ENCODE measurements at places on chromosomes 1 and 21.

GRCh38 chr21:36400719-36401118, 15.5 kb downstream of the CHAF1B start:
- DNase-seq, result no peak

GRCh38 chr1:202861420-202862132, 27.4 kb downstream of the RABIF start:
- peak; percentile 84 for DNase-seq

- no peak for DNase-seq
Measured at GRCh38 chr21:15560383-15561056, 169.3 kb upstream of the USP25 start.

GRCh38 chr21:33117101-33117888, 47.4 kb downstream of the OLIG1 start:
- DNase-seq, result no peak

- DNase-seq, result no peak
Measured at GRCh38 chr21:31140676-31141075, 102.4 kb upstream of the KRTAP19-8 start.

- no peak for DNase-seq
Measured at GRCh38 chr1:59076612-59077011, 220.3 kb upstream of the FGGY start.

GRCh38 chr1:54543729-54544496, 4.1 kb upstream of the ACOT11 start:
- DNase-seq, result no peak

- peak; percentile 84 for DNase-seq
Measured at GRCh38 chr1:27341525-27342252, at the start of gene SYTL1. Gene SYTL1, plus strand, starts transcription at chr1:27342022. Its CDS starts 3,313 bp downstream, at chr1:27345335.

GRCh38 chr1:238384381-238384780, 493.7 kb upstream of the ZP4 start:
- DNase-seq, result no peak

DNA sequence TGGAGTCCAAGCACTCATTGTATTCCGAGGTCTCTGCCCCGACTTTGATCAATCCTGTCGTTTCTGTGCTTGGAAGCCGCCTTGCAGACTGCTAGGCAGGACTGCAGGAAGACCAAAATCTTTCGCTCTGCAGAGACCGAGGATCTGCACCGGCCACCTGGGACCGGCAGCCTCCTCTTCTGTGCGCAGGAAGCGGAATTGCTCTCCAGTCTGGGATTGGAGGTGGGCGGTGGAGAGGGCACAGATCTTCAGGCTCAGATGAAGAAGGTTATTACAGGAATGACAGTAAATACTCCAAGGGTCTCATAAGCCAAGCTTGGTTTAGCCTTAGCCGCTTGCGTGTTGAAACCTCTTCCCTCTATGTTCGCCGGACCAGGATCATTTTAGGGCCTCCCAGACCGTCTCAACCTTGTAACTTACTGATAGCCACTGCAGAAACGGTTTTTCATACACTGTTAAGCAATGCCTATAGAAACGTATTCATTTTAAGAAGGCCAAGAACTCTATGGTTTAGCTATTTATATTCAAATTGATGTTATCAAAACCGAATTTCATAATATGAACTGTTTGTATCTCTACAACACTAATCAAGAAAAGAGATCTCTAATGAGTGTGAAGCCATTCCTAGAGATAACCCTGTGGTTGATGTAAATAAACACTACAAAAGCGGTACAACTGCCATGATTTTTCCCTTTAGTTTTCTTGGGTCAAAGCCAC, 1.1 kb downstream of the MIA3 start:
- peak; percentile 25 for DNase-seq

GRCh38 chr21:34701726-34702125, 32.9 kb downstream of the CLIC6 start:
- DNase-seq, result no peak

Data from SW480 (cell line).